ENCODE measurements at places on chromosomes 3 and 15. TPM values are rescaled to one million over a fixed set of nuclear protein-coding genes. Genes with fewer than 3 reads are reported as not detected.

- DNase-seq = no peak
Observed at GRCh38 chr3:170799009-170799408, 71.0 kb downstream of the RPL22L1 start.

DNA sequence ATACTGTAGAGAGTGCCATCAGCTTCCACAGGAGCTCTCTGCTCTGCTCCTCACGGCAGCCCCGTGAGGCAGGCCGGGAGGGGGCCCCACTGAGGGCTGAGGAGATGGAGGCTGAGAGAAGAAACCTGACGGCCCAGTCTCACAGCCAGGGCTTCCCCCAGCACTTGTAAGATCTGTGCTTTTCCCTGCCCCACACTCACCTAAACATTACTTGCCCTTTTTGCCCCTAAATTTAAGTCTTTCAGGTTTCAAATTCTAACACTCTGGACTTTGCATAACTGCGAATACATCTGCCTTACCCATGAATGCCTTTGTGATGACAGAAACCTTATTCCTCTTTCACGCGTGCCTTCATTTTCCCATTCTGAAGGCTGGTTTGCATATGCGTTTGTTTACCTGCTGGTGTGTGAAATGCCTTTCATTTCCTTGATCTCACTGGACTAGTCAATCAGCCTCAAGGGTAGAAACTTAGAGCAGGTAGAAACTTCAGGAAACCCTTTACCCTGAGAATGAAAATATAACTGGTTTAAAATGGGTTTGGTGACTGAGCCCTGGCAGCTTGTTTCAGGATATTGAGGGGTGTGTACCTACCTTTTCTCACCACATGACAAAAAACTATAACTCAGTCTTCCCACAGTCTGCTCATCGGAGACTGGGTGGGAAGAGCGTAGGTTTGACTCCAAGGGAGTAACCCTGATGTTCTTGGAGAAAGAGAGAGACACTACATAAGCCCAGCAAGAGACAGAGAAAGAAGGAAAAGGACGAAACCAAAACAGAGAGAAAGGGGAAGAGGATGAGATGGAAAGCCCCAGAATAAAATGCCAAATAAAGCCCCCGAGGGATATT is 20.1 kb downstream of the SLC12A8 start:
- no peak for DNase-seq

- DNase-seq = no peak
Observed at GRCh38 chr3:62638316-62638715, 236.9 kb downstream of the CADPS start.

DNA sequence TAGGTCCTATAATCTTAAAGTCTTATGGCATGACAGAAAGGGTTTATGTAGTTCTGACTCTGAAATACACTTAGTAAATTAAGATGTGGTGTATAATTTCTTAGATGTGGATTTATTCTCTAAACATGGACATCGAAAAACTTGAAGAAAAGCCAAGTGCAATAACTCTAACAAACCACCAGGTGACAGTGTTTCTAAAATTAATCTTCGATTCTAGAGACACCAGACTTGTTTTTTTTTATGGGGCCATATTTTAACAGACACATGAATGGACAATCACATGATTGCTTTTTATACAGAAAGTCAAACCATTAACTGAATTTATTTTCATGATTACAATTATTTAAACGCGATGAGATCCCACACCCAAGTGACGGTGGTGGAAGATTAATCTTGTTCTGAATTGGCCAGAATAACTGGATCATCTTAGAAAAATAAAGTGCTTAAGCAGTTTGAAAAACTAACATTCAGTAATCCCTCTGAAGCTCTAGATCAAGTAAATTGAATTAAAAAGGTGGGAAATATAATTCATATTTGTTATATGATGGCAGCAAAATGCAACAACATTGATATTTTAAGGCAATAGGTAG is 305.1 kb downstream of the LSAMP start:
- DNase-seq = no peak

The SPATA12 gene
- total RNA-seq = not detected

The NEO1 gene
- 28.7 TPM for total RNA-seq

DNA sequence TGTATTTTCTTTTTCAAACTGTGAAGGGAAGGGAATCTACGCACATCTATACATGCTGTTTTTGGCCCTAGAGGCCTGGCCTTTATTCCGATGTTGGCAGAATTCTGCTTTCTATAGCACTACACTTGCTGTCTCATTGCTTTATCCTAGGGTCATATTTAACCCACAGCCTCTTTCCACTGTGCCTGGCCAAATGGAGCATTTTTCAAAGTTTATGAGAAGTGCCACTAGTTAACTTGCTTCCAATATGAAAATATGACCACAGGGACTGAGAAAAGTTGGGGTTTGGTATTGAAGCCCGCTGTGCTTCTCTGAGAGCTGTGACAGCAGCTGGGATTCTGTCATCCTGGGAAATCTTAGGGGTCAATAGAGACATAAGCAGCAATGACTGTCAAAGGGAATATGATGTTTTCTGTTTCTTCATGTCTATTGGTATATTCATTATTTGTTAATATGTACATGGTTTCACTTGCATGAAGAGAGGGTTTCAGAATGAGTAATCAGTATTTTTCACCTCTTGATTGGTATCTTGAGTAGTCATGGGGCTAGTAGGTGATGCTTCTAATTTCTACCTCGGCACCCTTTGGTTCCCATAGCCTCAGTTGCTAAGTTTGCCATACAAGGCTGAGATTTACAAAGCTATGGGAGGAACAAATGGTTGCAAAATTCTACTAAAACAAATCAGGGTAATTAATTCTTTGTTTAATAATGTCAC is 275.8 kb upstream of the RBMS3 start:
- DNase-seq = no peak

DNA sequence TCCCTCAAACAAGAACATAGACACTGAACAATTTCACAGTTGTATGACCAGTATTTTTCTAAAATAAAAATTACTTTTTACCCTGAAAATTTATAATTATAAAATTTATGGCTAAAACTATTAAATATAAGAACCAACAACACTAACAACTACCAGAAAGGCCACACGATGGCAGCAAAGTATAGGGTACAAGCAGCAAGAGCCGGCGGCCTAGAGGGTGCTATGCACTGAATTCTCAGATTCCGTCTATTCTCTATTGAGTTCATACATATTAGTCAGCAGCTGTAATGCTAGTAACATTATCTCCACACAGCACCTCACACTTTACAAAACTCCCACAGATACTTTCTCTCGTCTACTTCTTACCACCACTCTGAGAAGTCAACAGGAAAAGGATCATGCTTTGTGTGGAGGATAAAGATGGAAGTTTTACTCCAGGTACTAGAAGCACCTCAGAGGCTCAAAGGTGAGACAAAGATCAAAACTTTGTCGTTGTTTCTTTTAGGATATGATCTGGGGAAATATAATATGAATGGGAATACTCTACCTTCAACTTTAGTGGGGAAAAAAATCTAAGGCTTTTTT is 160.5 kb downstream of the FGF12 start:
- DNase-seq = no peak

- no peak for DNase-seq
Observed at GRCh38 chr15:63072809-63073277, 30.3 kb downstream of the TPM1 start.

The PAK6 gene
- total RNA-seq = 0.37 TPM

DNA sequence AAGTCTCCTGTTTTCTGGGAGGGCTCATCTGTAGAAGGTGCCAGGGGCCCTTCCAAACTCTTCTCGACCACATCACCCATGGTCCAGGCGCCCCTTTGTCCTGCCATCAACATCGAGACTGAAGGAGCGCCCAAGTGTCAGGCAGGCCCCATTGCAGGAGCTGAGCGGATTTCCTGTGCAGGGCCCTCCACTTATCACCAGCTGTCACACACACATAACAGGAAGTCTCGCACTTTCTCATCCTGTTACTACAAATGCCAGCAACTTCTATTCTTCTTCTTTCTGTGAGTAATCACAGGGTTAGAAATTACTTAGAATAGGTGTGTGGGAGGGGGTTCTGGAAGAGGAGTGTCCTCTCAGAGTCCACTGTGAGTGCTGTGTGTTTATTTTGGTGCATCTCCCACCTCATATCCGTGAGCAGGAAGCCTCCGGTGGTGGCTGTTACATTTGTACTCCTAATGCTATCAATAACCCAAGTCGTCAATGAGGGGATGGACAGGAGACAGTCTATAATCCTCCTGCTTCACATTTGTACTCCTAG is at the start of gene KLHL6:
KLHL6 (minus strand) TSS at position 166 of the 541 bp plus-strand sequence; CDS start at position 113, 53 bp downstream.
- no peak for DNase-seq

The LEKR1 gene
- 1.6 TPM for total RNA-seq

- no peak for DNase-seq
Observed at GRCh38 chr3:105647047-105647446, 221.8 kb downstream of the CBLB start.

- peak; percentile 2 for DNase-seq
Observed at GRCh38 chr3:47803480-47804025, 615 bp downstream of the DHX30 start.

The LSMEM2 gene
- total RNA-seq = 0.37 TPM

The LMAN1L gene
- total RNA-seq = not detected

- no peak for DNase-seq
Observed at GRCh38 chr3:8621141-8621540, 23.5 kb downstream of the SSUH2 start.

- no peak for DNase-seq
Observed at GRCh38 chr3:145094355-145094941, 1066.5 kb downstream of the PLOD2 start.

DNA sequence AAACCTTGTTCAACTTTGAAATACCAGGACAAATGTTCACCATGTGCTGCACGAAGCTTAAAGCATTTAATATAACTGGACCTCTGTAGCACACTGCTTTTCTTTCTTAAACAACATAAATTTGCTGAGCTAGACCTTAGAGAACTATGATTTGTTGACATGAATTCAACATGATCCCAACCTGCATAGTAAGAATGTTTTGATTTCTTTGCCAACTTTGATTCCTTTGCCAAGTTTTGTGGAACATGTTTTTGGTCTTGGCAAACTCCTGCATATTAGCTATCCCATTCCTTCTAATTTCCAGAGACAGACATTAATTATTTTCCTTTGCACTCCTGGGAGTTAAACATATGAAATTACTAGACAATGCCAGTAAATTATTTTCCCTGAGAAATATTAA is 197.2 kb upstream of the RBMS3 start:
- DNase-seq = no peak

- no peak for DNase-seq
Observed at GRCh38 chr3:46483825-46484224, 14.0 kb upstream of the RTP3 start.

The IQCH gene
- total RNA-seq = 2.3 TPM

DNA sequence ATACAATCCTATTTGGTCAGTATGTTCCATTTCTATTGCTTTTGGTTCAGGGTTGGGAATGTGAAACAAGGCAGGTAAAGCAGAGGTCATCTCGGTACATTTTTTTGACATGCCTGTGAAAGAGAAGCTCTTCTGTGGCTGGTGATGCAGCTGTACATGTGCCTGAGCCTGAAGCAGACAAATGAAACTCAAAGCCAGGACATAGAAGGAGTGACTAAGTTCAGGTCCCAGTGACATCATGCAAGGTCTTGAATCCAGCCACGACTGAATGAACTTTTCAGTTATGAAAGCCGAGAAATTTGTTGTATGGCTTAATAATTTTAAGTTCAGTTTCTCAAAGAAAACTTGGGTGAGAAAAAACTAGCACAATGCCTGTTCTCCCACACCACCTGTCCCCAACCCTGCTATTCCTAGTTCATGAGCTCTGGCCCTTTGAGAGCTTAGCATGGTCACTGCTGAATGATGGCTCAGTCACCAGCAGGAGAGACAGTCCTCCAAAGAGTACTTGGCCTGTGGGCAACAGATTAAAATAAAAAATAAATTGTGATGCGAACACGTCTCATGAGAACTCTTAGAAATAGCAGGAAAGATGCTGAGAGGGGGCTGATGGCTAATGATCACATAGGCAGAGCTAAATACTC is 600.2 kb upstream of the GRM7 start:
- DNase-seq = no peak

DNA sequence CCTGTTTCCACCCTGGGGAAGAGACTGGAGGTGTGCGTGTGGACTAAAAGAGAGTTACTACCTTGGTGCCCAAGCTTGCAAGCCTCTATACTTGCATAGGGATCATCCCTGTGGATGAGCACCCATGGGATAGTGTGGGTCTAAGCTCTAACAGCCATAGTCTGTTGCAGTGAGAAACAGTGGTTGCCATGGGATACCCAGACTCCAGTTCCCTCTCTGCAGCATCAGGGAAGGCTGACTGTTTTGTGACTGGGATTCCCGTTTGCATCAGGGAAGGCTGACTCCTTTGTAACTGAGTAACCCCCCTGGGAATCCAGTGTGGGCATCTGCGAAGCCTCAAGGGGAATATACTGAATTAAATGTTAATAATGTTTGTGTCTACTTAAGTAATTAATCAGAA is 196.1 kb downstream of the ZNF621 start:
- DNase-seq = no peak

GRCh38 chr15:27506752-27507151 is 535.8 kb downstream of the GABRG3 start:
- no peak for DNase-seq

The NR1I2 gene
- total RNA-seq = 0.19 TPM

- no peak for DNase-seq
Observed at GRCh38 chr15:77019521-77020331, 24.8 kb downstream of the PSTPIP1 start.

The CAMKV gene
- not detected for total RNA-seq

- DNase-seq = no peak
Observed at GRCh38 chr3:163878396-163878795, 1199.9 kb downstream of the SI start.

DNA sequence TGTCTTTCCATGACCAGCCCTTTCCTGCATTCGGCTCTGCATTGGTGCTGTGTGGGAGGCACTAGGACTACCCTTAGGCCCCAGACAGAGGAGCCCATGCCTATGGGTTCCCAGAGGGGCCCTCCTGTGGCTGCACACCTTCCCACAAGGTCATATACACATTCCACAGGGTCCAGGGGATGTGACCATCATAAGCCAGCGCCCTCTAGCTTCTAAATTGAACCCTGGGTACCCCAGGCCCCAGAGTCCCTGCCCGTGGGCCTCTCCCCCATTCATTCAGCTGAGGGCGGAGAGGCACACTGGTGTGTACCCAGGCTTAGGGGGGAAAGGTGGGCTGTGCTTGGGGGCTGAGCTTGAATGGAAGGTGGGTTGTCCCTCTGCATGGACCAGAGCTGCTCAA is 10.2 kb upstream of the SLC6A6 start:
- DNase-seq = no peak

DNA sequence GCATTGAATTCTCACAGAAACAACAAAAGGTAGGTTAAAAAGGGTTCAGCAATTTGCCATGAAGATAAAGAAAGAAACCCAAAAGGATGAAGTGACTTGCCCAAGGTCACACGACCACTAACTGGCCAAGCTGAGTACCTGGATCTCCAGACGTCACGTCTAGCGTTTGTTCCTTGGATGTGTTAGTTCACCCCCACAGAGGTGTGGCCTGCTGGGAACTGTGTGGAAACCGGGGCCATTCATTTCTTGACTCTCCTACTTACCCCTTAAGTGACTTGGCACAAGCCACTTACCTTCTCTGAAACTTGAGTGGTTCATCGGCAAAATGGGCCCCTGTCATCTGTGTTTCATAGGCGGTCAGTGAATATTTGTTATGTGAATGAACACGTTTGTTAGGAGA is 244.3 kb upstream of the SLCO3A1 start:
- DNase-seq = no peak

The CPNE9 gene
- not detected for total RNA-seq
